WTC11 (cell line): ENCODE measurements at places on chromosomes 11 and 22. TPM values are rescaled to one million over a fixed set of nuclear protein-coding genes. Genes with fewer than 3 reads are reported as not detected.
A peak's percentile ranks its signal among the peaks of the same experiment; 100 is the strongest.

GRCh38 chr22:46612341-46612903 is 7.8 kb upstream of the GRAMD4 start:
- no peak for DNase-seq
- H3K36me3 ChIP-seq = no peaks in the 10 kb centered on the region
- H3K27me3 ChIP-seq = no peaks in the 10 kb centered on the region
- no peak overlapping the region for H3K4me3 ChIP-seq
- H3K27ac ChIP-seq = peak overlapping the region; percentile 84; the same call in 1 of the 2 replicates
- H3K4me1 ChIP-seq = peaks cover 14% of the 10 kb centered on the region

DNA sequence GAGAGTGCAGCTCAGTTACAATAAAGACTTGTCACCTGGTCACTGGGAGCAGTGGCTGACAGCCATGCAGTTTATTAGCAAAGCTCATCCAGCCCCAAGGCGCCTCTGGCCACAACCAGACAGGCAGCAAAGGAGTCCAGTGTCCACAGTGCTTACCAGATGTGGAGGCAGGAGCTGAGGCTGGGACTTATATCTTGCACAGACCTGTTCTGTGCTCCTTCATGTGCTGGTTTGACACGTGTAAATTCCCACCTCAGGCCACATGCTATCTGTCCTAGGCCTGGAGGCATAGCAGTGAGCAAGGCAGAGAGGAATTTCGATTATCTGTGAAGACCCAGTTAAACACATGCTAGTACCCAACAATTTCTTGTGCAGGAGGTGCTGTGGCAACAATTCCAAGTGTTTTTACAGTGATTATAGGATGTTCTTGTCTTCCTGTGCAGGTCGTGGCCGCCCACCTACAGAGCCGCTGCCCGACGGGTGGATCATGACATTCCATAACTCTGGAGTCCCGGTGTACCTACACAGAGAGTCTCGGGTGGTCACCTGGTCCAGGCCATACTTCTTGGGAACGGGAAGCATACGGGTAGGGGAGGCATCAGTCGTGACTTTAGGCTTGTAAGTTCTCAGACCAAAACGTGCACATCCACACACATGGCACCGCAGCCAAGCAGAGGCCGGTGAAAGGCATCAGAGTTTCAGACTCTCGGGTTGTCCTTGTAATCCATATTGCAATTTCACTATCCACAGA is 9.4 kb downstream of the DGCR8 start:
- H3K27me3 ChIP-seq = no peaks in the 10 kb centered on the region
- no peak for DNase-seq
- H3K4me1 ChIP-seq = peaks cover 7% of the 10 kb centered on the region
- H3K36me3 ChIP-seq = peaks cover 89% of the 10 kb centered on the region

DNA sequence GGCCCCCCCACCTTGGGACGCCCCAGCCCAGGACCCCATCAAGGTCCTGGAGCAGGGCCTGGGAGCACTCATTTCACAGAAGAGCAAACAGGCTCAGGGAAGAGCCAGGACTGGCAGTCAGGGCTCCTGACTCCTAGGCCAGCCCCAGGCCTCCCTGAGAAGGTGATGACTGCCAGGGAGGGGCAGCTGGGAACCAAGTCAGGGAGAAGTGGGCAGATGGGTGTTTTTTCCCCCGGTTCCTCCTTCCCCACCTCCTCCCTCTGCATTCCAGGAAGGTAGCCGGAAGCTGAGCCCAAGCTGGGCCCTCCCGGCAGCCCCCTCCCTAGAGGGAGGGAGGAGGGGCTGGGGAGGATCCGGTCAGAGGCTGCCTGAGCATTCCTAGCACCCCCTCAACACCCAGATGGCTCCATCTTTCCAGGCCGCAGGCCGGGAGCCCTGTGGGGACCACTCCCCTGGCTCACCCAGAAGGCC is 19.6 kb downstream of the MYRF start:
- peaks cover 2% of the 10 kb centered on the region; the same call in 1 of the 2 replicates for H3K27me3 ChIP-seq
- H3K4me3 ChIP-seq = no peak overlapping the region
- peak; percentile 51 for DNase-seq
- no peak overlapping the region for H3K27ac ChIP-seq

DDX25 gene
- 17.5 to 20.5 TPM (median 20.4 TPM) in 3 replicates for total RNA-seq

HEPN1 gene
- total RNA-seq = not detected in 3 replicates

GRCh38 chr11:59810911-59811259 is 307 bp upstream of the MRPL16 start:
- no peak for DNase-seq
- H3K27ac ChIP-seq = peak overlapping the region; percentile 75

MS4A15 gene
- total RNA-seq = 0.09 to 0.41 TPM (median 0.39 TPM) in 3 replicates

- peaks cover 13% of the 10 kb centered on the region; the same call in 1 of the 2 replicates for H3K36me3 ChIP-seq
- H3K27me3 ChIP-seq = no peaks in the 10 kb centered on the region
- H3K4me1 ChIP-seq = no peaks in the 10 kb centered on the region
- H3K27ac ChIP-seq = no peak overlapping the region
- DNase-seq = no peak
Observed at GRCh38 chr22:41341990-41342389, 39.8 kb upstream of the TEF start.

DNA sequence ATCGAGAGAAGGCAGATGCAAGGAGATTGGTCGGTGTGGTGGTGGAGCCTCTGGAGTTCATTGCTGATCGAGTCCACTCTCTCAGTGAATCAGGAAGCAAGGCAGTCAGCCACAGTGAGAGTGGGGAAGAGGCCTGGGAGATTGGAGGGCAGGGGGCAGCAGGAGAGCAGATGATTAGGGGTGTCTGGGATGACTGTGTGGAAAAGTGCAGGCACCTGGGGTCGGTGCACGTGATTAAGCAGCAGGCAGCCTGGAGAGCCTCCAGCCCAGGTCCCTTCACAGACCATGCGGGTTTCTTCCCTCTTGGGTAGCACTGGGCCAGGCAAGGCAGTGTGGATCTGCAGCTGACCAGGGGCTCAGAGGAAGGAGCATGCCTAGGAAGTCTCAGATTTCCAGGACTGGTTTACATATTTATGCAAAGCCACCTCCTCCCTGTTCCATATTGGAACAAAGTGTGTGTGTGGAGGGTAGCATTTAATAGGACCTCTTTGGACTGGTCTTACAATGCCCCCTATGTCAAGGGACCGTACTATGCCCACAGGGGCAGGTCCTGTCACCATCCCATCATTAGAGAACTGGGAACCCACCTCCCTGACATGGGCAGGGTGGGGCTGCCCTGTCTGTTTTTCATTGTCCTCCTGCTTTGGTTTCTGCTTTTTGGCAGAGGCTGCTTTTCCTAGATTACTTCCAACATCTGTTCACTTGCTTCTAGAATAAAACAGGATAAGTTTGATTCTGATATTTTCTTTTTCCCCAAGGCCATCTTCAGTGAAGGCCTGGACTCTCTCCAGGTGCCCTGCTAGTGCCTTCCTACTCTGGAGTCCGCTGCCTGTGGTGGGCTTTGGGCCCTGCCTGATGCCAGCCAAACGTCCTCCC is 14.0 kb upstream of the GDPD5 start:
- H3K4me1 ChIP-seq = no peaks in the 10 kb centered on the region
- DNase-seq = no peak
- H3K4me3 ChIP-seq = no peak overlapping the region

DNA sequence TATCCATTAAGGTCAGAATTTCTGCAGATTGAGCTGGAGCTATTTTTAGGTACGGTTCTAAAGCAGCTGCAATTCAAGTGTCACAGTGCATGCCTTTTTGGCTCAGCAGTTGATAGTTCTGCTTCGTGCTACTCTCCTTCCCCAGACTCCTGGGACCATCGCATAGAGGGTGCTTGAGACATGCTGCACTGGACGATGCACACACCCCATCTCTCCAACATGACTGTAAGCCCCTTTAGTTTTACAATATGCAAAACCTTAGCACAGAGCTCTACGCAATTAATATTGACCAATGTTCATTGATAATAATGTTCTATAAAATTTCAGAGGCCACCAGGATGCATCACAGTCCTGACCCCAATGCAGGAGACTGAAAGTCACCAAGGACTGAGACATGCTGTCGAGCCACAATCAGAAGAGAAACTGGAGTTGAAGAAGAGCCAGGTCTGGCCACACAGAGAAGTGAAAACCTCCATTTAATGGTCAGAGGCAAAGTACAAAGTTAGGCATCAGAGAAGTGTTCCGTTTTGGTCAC is 120.9 kb upstream of the ZC3H12C start:
- DNase-seq = no peak
- peaks cover 7% of the 10 kb centered on the region for H3K4me1 ChIP-seq
- no peaks in the 10 kb centered on the region for H3K36me3 ChIP-seq
- no peaks in the 10 kb centered on the region for H3K27me3 ChIP-seq
- H3K27ac ChIP-seq = no peak overlapping the region
- H3K4me3 ChIP-seq = no peak overlapping the region

DNA sequence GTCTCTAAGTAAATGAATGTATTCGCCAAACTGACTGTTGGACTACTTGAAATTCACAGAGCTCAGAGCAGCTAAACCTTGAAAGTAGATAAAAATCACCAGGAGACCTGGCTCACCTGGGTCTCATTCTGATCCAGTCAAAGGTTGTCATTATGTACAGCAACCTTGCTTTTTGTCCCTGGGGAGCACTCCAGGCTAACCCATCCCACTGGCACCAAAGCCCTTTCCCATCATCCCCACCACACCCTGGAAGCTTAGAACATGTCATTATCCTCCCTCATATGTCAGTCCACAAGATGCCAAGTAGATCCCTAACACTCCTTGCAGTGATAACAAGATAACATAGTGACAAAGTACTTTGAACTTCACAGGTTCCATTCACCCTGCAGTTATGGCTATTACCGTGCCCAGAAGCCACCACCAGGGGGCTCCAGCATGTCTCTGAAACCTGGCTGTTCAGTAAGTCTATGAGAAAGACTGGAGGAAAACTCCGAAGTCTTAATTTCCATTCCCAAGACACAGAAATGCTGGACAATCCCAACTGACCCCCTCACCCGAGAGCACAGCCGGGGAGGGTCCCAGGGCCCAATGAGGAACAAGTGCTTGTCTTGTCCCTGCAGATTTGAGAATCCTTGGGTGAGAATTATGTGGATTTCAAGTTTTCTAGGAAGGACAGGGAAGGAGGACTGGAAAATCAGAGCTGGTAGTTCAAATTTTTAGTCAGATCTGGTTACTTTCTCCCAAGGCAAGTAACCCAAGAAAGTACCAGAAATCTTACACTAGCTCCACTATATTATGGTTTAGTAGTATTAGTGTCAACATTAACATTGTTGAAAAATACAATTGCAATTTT is 43.0 kb upstream of the USP47 start:
- H3K27me3 ChIP-seq = peaks cover 3% of the 10 kb centered on the region; the same call in 1 of the 2 replicates
- H3K27ac ChIP-seq = no peak overlapping the region
- H3K36me3 ChIP-seq = no peaks in the 10 kb centered on the region

- DNase-seq = no peak
- no peaks in the 10 kb centered on the region for H3K36me3 ChIP-seq
- H3K27me3 ChIP-seq = no peaks in the 10 kb centered on the region
- H3K4me1 ChIP-seq = 0 out of 2 replicates have a peak, but pooled peaks cover 2% of the 10 kb centered on the region
Observed at GRCh38 chr22:32849501-32849900, 48.0 kb downstream of the TIMP3 start.

- peak; percentile 77 for DNase-seq
- H3K4me1 ChIP-seq = peaks cover 54% of the 10 kb centered on the region
- H3K36me3 ChIP-seq = peaks cover 32% of the 10 kb centered on the region
- H3K4me3 ChIP-seq = peak overlapping the region; percentile 91
Observed at GRCh38 chr11:62602141-62603071, 741 bp upstream of the MTA2 start.

DNA sequence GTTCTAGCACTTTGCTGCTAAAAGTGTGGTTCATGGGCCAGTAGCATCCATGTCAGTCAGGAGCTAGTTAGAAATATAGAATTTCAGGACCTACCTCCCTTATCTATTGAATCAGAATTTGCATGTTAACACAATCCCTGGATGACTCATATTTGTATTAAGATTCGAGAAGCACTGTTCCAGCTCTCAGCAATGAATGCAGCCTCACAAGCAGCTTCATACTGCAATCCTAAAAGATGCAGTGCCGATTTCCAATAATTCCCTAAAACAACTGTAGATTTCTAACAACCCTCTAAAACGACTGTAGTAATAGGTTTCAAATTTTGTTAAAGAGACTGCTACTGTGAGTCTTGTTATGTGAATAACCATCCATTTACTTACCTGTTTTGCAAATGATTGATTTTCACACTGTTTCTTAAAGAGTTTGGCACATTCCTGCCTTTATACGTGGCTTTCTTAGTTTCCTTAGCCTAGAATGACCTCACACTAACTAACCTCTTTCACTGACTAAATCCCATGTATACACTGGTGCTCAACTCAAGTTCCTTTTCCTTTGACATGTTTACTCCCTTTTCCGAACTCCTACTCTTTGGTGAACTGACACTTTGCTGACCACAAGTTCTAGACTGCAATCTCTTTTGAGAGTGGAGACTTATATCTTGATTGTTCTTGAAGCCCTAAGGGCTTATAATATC is 511.8 kb downstream of the METTL15 start:
- H3K27ac ChIP-seq = no peak overlapping the region
- H3K27me3 ChIP-seq = peaks cover 60% of the 10 kb centered on the region
- peaks cover 3% of the 10 kb centered on the region; the same call in 1 of the 2 replicates for H3K36me3 ChIP-seq
- no peak overlapping the region for H3K4me3 ChIP-seq

GRCh38 chr11:120522736-120523135 is 11.2 kb downstream of the GRIK4 start:
- no peaks in the 10 kb centered on the region for H3K27me3 ChIP-seq
- no peaks in the 10 kb centered on the region for H3K36me3 ChIP-seq
- 0 out of 2 replicates have a peak overlapping the region, but pooled peaks have one; percentile 41 for H3K27ac ChIP-seq
- H3K4me3 ChIP-seq = no peak overlapping the region

LMNTD2 gene
- total RNA-seq = 4.0 to 6.0 TPM (median 5.9 TPM) in 3 replicates

DNA sequence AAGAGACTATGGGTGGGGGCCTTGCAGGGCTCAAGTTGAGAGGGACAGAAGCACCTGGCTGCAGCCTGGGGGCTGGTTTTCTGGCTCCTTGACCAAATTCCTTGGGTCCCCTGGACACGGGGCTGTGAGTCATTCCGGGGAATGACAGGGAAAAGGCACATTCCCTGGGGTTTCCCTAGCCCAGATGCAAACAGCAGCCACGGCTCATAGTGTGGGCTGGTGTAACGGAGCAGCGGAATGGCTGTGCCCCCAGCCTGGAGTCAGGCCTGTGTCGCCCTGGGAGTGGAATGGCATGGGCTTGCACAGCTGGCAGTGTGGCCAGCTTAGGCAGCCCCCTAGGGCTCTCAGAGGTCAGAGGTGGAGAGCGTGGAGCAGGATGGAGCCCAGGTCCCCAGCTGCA is 77.6 kb upstream of the KCNQ1OT1 start:
- H3K4me3 ChIP-seq = no peak overlapping the region
- H3K27ac ChIP-seq = no peak overlapping the region
- H3K36me3 ChIP-seq = no peaks in the 10 kb centered on the region
- H3K4me1 ChIP-seq = peaks cover 5% of the 10 kb centered on the region; the same call in 1 of the 2 replicates
- peaks cover 47% of the 10 kb centered on the region for H3K27me3 ChIP-seq

DNA sequence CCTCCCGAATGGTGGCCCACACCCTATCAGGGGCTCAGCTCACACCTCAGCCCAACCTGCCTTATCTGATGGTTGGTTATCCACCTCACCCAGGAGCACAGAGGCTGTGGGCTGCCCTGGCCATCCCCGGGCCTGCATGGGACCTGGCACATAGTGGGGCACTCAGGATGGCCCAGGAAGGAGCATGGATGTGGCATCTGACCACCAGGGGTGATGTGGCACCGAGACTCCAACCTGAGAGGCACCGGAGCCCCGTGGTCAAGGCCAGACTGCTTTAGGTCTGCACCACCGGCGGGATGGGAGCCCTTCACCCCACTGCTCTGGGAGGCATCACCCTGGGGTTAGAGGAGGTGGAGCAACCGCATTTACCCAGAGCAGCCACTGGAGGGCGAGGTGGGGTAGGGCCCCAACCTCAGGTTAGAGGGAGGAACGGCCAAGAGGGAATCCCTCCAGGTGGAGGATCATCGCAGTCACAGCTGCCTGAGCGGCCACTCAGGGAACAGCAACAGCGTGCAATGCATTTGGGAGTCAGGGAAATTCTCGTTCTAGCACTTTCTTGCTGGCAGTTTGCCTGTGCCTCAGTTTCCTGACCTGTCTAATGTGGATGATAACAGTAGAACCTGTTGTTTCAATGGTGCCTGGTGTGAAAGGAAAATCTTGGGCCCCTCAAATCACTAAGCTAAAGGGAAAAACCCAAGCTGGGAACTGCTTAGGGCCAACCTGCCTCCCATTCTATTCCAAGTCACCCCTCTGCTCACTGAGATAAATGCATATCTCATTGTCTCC is 52.9 kb upstream of the CARS1 start:
- H3K36me3 ChIP-seq = peaks cover 39% of the 10 kb centered on the region
- H3K4me3 ChIP-seq = no peak overlapping the region
- H3K27ac ChIP-seq = no peak overlapping the region
